Ovary (tissue), 10 donors: ENCODE measurements at places on chromosomes 2 and 18. TPM values are rescaled to one million over a fixed set of nuclear protein-coding genes. Genes with fewer than 3 reads are reported as not detected.

UGT1A10 gene
- not detected for total RNA-seq

POTEI gene
- 0.80 TPM for total RNA-seq

- no peak for DNase-seq
Measured at GRCh38 chr2:227335713-227336112, 10.7 kb downstream of the MFF start.

GRCh38 chr2:143428700-143429099 is 299.5 kb downstream of the ARHGAP15 start:
- no peak for DNase-seq
